Effector memory CD8-positive, alpha-beta T cell (primary cell): ENCODE measurements at places on chromosomes 13 and 19.

- no peaks in the 10 kb centered on the region for H3K36me3 ChIP-seq
- DNase-seq, result no peak
- H3K4me1 ChIP-seq, result peaks cover 1% of the 10 kb centered on the region
- no peak overlapping the region for H3K4me3 ChIP-seq
- peaks cover 24% of the 10 kb centered on the region for H3K27me3 ChIP-seq
- H3K27ac ChIP-seq, result no peak overlapping the region
Observed at GRCh38 chr13:113777311-113778260, 18.6 kb downstream of the TMEM255B start.

DNA sequence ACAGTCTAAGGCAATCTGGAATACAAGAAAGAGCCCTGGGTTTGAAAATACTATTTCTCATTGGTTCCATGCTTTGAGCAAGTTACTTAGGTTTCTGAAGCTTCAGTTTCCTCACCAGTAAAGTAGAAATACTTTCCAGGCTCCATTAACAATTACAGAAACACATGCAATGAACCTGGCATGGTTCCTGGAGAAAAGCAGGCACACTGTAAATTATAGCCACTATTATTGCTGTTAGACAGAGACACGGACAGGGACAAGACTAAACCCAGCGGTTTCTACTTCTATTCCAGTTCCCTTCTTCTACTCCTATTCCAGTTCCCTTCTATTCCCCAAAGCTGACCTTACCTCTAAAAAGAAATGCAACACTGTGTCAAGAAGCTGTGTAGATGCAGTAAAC, 41.2 kb downstream of the MIPEP start:
- H3K4me3 ChIP-seq, result no peak overlapping the region
- peaks cover 5% of the 10 kb centered on the region for H3K4me1 ChIP-seq
- H3K27ac ChIP-seq, result no peak overlapping the region
- no peak for DNase-seq
- no peaks in the 10 kb centered on the region for H3K36me3 ChIP-seq

GRCh38 chr13:25114220-25114619, 18.3 kb downstream of the PABPC3 start:
- H3K27ac ChIP-seq, result no peak overlapping the region
- no peaks in the 10 kb centered on the region for H3K4me1 ChIP-seq
- peaks cover 43% of the 10 kb centered on the region for H3K27me3 ChIP-seq
- peak; percentile 16 for DNase-seq
- peaks cover 2% of the 10 kb centered on the region for H3K36me3 ChIP-seq
- no peak overlapping the region for H3K4me3 ChIP-seq

GRCh38 chr19:31516756-31517155, 167.5 kb upstream of the TSHZ3 start:
- no peaks in the 10 kb centered on the region for H3K36me3 ChIP-seq
- H3K4me3 ChIP-seq, result no peak overlapping the region
- no peak for DNase-seq
- no peak overlapping the region for H3K27ac ChIP-seq
- H3K27me3 ChIP-seq, result peaks cover 9% of the 10 kb centered on the region

DNA sequence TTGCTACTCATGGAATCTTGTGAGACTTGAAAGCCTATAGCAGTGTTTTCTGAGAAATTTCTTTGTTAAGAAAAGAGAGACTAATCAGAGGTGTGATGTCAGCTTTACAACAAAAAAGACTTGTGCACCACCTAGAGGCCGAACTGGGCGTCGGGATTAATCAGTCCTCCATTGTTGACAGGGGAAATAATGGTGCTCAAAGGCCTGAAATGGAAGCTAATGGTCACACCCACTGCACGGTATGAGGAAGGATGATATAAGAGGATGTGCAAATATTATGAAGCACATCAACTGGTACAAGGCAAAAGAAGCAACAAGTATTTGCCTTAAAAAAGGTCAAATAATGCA, 480.2 kb upstream of the MIR17HG start:
- no peaks in the 10 kb centered on the region for H3K27me3 ChIP-seq
- DNase-seq, result no peak
- H3K27ac ChIP-seq, result no peak overlapping the region
- no peaks in the 10 kb centered on the region for H3K4me1 ChIP-seq

- H3K36me3 ChIP-seq, result no peaks in the 10 kb centered on the region
- H3K4me3 ChIP-seq, result no peak overlapping the region
- no peaks in the 10 kb centered on the region for H3K27me3 ChIP-seq
- H3K27ac ChIP-seq, result no peak overlapping the region
- H3K4me1 ChIP-seq, result no peaks in the 10 kb centered on the region
- no peak for DNase-seq
Observed at GRCh38 chr13:91112201-91112923, 235.1 kb upstream of the MIR17HG start.

DNA sequence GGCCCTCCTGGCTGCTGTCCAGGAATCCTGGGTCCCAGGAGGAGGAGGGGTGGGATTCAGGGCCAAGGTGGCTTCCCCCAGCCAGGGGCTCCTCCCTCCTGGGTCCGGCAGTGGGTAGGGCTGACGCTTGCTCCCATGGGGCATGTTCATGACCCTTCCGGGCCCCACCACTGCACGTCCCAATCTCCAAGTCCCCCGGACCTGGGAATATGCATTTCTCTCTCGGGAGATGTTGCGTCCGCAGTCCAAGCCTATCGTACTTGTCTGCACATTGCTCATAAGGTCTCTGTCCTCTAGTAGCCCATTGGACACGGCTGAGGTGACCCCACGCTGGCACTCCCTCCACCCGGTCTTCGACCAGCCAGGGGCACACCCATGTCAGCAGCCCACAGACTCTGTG, 192.3 kb downstream of the TEX29 start:
- H3K27ac ChIP-seq, result no peak overlapping the region
- no peaks in the 10 kb centered on the region for H3K36me3 ChIP-seq
- no peak overlapping the region for H3K4me3 ChIP-seq
- no peaks in the 10 kb centered on the region for H3K4me1 ChIP-seq

DNA sequence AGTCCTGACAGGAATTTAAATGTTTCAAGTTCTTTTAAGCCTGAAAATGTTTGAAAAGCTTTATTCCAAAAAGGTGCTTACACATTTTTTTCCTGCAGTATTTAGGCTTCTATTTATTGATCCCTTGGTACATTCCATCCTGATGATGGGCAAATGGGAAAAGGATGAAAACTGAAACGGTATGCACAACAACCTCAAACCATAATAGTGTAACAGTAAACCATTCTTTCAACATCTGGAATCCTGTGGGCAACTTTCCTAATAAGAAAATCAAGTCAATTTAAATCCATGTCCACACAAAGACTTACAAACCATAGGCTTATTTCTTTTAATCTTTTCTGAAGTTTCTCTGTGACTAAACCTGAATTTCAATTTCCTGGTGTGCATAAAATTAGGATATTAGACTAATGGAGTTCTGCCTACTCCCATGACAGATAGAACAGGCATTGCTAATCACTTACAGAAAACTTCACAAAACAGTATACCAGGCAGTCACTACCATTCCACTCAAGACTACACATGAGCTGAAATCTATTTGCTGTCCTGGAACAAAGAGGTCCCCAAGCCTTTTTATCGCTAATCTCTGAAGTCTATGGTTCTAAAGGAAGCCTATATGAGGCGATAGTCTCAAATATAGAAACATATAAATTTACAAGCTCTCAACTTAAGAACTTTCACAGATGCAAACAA, 103.3 kb downstream of the DLEU7 start:
- no peak for DNase-seq
- H3K4me3 ChIP-seq, result no peak overlapping the region
- no peaks in the 10 kb centered on the region for H3K36me3 ChIP-seq
- peaks cover 4% of the 10 kb centered on the region for H3K4me1 ChIP-seq
- H3K27me3 ChIP-seq, result peaks cover 9% of the 10 kb centered on the region
- no peak overlapping the region for H3K27ac ChIP-seq

DNA sequence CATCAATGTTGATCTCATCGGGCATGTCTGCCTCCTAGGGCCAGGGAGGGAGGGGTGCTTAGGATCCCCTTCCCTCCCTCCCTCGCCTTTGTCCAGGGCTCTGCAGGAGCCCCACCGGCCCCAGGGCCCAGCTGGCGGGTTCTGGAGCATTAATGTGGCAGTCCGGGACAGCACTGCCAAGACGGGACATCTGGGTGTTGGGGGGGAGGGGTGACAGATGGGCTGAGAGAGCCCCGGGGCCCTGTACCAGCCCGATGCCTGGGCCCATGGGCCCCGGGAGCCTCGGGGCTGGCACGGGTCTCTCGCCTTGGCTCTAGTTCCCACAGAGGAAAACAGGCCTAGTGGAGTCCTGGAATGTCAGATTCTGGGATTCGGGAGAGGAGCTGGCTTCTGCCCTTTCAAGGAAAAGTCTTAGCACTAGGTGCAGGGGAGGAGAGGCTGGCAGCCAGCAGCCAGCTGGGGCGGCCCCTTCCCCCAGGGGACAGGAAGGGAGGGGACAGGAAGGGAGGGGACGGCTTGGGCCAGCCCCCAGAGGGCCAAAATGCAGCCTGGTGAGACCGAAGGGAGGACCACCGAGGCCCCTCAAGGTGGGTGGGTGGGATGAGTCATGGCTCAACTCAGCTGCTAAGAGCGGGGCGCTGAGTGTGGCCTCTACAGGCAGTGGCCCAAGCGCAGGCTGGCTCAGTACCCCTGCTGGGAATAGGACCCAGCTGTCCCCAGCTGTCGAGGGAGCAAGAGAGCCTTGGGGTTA, 3.1 kb downstream of the PPP1R14A start:
- H3K36me3 ChIP-seq, result no peaks in the 10 kb centered on the region
- H3K27me3 ChIP-seq, result peaks cover 66% of the 10 kb centered on the region
- no peaks in the 10 kb centered on the region for H3K4me1 ChIP-seq
- H3K27ac ChIP-seq, result no peak overlapping the region

- no peaks in the 10 kb centered on the region for H3K27me3 ChIP-seq
- peak; percentile 12 for DNase-seq
- H3K36me3 ChIP-seq, result no peaks in the 10 kb centered on the region
- peak overlapping the region; percentile 30 for H3K4me3 ChIP-seq
Observed at GRCh38 chr19:16283210-16284061, 41.2 kb upstream of the KLF2 start.

DNA sequence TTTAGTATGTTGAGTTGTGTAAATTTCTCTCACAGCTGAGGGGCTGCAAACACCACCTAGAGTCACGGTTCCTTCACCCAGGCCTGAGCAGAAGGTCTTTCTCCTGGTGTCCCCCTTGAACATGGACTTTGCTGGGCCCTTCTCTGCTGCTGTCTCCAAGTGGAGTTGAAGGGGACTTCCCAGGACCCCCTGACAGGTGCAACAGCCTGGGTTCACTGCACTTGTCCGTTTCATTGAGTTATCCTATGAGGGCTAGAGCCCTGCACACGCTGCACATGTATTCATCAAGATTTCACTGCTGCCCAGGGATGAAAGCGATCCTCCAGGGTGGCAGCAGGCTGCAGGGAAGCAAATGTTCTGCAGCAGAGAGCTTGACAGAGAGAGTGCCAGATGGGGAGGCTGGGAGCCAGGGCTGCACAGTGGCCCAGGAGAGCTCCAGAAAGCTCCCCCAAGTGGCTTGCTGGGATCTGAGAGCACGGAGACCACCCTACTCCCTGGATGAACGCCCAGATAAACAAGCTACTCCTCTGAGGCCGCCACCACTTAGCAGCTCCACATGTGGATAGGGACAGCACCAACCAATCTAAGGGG, 10.3 kb downstream of the TMEM272 start:
- H3K4me3 ChIP-seq, result no peak overlapping the region
- no peak for DNase-seq
- no peak overlapping the region for H3K27ac ChIP-seq

DNA sequence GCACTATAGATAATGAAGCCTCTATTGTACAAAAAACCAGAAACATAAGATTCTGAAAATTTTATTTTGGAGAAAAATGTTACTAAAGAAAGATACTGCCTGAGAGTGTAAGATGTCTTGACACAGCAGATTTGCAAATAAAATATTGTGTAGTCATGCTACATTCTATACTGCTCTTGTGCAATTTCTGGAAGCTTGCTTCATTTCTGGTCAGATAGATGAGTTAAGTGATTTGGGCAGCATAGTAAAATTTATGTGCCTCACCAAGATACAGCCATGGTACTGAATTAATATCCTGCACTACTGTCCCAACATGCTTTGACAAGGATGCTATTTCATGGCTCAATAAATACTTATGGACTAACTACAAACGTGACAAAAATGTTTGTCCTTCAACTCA, 55.1 kb upstream of the STARD13 start:
- DNase-seq, result no peak
- H3K36me3 ChIP-seq, result no peaks in the 10 kb centered on the region
- H3K4me1 ChIP-seq, result no peaks in the 10 kb centered on the region
- H3K4me3 ChIP-seq, result no peak overlapping the region

DNA sequence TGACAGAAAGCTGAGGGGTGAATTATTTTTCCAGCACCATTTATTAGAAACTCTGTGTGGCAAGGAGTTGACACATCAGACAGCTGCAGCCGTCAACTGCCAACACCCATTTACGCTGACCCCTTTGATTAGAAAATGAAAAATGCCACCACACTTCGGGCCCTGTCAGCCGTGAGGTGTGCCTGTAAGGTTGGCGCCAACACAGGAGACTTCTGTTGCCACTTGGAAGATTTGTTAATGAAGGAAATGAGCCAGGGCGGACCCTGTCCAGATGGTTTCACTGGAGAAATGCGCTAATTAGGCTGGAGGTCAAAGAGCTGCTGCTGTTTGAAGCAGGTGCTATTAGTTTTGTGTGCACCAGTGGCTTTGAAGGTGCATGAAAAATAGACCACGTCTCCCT, 297.5 kb downstream of the MTUS2 start:
- no peak overlapping the region for H3K4me3 ChIP-seq
- no peaks in the 10 kb centered on the region for H3K4me1 ChIP-seq
- DNase-seq, result no peak
- peaks cover 10% of the 10 kb centered on the region for H3K27me3 ChIP-seq
- H3K36me3 ChIP-seq, result no peaks in the 10 kb centered on the region
- no peak overlapping the region for H3K27ac ChIP-seq

DNA sequence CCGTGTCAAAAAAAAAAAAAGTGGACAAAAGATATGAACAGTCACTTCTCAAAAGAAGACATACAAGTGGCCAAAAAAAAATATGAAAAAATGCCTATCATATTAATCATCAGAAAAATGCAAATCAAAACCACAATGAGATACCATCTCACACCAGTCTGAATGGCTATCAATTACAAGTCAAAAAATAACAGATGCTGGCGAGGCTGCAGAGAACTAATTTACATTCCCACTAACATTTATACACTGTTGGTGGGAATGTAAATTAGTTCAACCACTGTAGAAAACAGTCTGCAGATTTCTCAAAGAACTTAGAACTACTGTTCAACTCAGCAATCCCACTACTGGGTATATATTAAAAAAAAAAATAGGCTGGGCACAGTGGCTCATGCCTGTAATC, 26.5 kb upstream of the FOXO1 start:
- H3K27me3 ChIP-seq, result no peaks in the 10 kb centered on the region
- no peak overlapping the region for H3K27ac ChIP-seq
- H3K36me3 ChIP-seq, result no peaks in the 10 kb centered on the region

DNA sequence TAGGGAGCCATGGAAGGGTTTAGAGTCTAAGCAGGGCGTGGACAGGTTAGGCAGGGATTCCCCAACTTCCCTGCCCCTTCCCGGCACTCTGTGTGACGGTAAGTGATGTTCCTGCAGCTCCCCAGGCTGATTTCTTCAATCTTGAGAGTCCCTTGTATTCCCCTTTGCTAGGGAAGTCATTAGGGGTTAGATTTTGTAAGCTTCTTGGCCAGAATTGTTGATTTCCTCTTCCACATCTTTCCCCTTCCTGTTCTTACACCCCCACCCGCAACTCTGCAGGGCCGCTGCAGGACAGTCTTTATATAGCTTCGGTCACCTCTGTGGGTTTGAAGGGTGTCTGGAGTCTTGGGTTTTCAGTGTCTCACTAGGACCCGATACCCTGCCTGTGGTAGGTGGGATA, 10.6 kb upstream of the ADGRE1 start:
- H3K4me3 ChIP-seq, result no peak overlapping the region
- H3K36me3 ChIP-seq, result peaks cover 6% of the 10 kb centered on the region

GRCh38 chr19:51546650-51547396, 15.4 kb upstream of the SIGLEC6 start:
- H3K4me1 ChIP-seq, result peaks cover 10% of the 10 kb centered on the region
- no peaks in the 10 kb centered on the region for H3K36me3 ChIP-seq
- no peak overlapping the region for H3K27ac ChIP-seq
- no peak for DNase-seq
